T47D (cell line): ENCODE measurements at places on chromosomes 13 and 19.

DNA sequence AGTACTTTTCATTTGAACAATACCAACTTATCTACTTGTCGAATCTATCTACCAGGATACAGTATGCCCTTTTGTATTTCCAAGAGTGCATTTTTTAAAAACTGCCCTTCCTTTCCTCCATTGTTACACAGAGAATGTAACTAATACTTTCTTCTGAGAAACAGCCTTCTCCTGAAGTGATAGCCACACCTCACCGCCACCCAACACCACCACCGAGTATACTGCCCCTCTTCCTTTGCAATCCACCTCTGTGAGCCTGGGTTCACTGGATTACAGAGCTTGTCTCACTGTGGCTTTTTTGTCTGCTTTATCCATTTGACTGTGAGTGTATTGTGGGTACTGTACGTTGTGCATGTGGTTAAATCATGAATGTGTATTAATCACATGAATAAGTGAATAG lies 305.4 kb downstream of the KLF12 start:
- DNase-seq, result no peak

- no peak for DNase-seq
Observed at GRCh38 chr13:85445534-85445933, 353.7 kb downstream of the SLITRK6 start.

DNA sequence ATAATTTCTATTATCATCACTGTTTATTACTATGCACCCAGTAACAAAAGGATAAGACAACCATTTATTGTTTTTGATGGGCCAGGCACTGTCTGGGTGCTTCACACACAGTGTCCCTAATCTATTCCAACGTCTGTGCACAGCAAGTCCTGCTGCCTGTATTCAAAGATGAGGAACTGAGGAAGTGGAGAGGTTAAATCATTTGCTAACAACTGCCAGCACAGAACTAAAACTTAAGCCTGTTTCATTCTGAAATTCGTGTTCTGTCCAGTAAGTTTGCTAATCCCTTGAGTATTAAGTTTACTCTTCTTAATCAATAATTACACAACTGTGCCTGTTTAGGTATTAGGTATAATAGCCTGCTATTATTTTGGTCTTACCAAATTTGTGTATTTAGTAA lies 41.9 kb downstream of the TEX26 start:
- DNase-seq, result no peak

DNA sequence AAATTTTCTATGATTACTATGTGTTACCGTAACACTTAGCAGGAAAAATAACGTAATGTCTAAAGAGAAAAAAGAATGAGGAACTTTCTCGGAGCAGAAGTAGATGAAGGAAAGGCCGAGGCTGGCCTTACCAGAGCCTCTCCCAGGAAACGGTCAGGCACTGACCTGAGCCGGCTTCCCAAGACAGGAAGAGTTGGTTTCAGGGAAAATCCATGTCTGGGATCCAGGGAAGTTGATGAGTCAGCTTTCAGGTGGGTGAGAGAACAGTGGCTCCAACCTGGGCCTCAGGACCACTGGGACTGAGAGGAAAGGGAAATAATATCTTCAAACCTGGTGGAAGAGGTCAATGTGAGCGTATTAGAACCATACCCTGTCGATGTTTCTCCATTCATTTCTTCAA lies 93.3 kb upstream of the UBL3 start:
- DNase-seq, result no peak

- no peak for DNase-seq
Observed at GRCh38 chr19:3813473-3814392, 27.6 kb upstream of the MATK start.
